ENCODE measurements at places on chromosomes 13 and 19.
A peak's percentile ranks its signal among the peaks of the same experiment; 100 is the strongest.

DNA sequence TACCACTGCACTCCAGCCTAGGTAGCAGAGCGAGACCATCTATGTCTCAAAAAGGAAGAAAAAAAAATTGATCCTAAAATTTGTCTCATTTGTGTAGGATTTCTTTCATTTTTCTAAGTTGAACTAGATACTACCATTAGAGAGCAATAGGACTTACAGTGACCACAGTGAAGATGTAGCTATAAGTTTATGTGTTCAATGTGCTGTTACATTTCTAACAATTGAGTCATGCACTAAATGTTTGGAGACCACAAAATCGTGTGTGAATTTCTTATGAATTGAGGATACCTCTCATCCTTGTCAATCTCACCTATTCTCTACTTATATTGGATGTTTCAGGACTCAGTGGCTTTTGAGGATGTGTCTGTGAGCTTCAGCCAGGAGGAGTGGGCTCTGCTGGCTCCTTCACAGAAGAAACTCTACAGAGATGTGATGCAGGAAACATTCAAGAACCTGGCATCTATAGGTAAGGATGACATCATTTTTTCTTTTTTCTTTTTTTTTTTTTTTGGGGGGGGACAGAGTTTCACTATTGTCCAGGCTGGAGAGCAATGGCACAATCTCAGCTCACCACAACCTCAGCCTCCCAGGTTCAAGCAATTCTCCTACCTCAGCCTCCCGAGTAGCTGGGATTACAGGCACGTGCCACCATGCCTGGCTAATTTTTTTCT lies 12.8 kb downstream of the ZNF791 start:
- no peak for DNase-seq

GRCh38 chr19:31175564-31176348 lies 173.5 kb downstream of the TSHZ3 start:
- no peak for DNase-seq

- DNase-seq = no peak
Observed at GRCh38 chr19:28359431-28360414, 853.2 kb downstream of the UQCRFS1 start.

GRCh38 chr19:46494146-46494940 lies 1.3 kb downstream of the PNMA8B start:
- DNase-seq = no peak

GRCh38 chr13:109655206-109655600 lies 131.2 kb downstream of the IRS2 start:
- DNase-seq = no peak

GRCh38 chr19:46717034-46717715 lies at the start of gene PRKD2:
PRKD2 (minus strand) TSS chr19:46717114; CDS start chr19:46716370, 744 bp downstream.
- peak; percentile 91 for DNase-seq

DNA sequence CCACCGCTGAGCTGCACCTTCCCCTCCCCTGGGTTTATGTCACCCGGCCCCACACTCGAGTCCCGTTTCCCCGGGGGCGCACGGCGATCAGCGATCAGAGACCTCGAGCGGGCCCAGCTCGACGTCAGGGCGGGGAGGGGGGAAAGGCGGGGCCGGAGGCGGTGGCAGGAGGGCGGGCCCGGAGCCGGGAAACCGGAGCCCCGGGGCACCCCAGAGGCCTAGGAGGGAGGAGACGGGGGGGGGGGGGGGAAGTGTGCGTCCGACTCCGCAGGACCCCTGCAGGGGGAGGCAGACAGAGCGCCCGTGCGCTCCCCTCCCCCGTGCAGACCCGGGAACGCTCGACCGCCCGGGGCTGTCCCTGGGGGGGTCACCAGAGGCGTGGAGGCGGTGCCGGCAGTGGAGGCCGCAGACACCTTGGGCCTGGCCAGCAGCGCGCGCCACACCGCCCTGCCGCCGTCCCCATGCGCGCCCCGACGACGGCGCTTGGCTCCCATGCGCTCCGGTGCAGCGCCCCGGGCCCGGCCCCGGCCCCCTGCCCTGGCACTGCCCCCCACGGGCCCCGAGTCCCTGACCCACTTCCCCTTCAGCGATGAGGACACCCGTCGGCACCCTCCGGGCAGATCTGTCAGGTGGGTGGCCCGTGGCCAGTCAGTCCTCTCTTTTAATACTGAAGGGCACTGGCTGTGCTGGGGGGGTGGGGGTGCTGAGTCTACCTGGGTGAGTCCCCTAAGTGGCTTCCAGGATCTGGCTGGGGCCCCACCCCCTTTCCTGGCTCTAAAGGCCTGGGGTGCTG lies 11.8 kb downstream of the PDE4A start:
- DNase-seq = no peak

DNA sequence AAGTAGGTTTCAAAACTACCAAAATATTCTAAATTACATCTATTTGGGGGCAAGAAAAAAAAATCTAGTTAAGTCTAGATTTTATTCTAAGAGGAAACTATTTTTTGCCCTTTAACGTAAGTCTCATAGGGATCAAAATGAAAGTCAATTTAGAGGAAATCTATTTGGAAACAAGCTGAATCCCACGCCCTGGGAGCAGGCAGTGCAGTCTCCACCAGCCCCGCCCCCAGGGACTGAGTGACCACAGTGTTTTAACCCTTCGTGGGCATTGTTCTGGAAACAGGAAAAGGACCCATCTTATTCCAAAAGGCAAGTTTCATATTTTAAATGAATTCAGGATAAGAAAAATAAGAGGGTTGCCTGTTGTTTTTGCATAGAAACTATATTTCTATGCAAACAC lies 209.7 kb downstream of the SPRY2 start:
- peak; percentile 72 for DNase-seq
